ENCODE measurements at places on chromosomes 3 and 15. TPM values are rescaled to one million over a fixed set of nuclear protein-coding genes. Genes with fewer than 3 reads are reported as not detected.
A peak's percentile ranks its signal among the peaks of the same experiment; 100 is the strongest.

GRCh38 chr3:77342688-77343087 lies 302.8 kb downstream of the ROBO2 start:
- DNase-seq = no peak

GRCh38 chr3:184343200-184343876 lies 5.9 kb downstream of the FAM131A start:
- no peak for DNase-seq

DNA sequence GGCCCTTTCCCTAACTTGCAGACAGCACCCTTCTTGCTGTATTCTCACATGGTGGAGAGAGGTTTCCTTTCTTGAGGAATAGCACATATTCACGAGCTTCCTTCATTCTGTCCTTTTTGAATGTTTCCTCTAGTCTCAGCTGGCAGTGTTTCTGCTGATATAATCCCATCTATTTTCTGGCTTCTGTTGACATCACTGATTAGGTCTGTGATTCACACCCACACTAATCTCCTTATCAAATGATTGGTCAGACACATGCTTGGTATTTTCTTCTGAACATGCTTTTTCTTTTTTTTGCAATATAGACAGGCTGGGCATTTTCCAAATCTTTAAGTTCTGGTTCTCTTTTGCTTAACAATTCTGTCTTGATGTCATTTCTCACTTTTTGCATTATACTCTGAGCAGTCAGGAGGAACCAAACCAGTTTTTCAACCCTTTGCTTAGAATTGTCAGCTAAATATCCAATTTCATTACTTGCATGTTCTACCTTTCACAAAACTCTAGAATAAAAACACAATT lies 65.4 kb downstream of the OXSM start:
- no peak for DNase-seq

GRCh38 chr3:170076715-170077238 lies 39.0 kb downstream of the GPR160 start:
- DNase-seq = no peak

DNA sequence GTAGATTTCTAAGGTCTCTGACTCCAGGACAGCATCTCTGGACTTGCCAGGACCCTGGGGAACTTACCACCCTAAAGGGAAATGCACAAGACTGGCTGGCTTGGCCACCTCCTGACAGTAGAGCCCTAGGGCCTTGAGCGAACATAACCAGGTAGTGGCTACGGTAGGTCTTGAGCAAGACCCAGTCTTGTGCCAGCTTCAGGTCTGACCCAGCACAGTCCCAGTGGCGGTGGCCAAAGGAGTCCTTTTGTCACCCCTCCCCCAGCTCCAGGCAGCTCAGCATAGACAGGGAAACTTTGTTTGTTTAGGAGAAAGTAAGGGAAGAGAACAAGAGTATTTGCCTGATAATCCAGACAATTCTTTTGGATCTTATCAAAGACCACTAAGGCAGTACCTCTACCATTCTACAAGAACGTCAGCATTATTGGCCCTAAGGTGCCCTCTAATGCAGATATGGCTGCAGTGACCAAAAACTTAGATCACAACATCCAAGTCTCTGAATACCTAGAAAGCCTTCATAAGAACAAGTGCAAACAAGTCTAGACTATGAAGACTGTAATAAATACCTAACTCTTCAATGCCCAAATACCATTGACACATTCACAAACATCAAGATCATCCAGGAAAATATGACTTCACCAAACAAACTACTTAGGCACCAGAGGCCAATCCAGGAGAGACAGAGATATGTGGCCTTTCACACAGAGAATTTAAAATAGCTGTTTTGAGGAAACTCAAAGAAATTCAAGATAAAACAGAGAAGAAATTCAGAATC lies 38.7 kb upstream of the FBN1 start:
- DNase-seq = no peak

ITIH4 gene
- total RNA-seq = 6.3 TPM

GRCh38 chr15:64246364-64247189 lies 83.8 kb upstream of the PPIB start:
- peak; percentile 81 for DNase-seq

TLNRD1 gene
- 23.5 TPM for total RNA-seq

DNA sequence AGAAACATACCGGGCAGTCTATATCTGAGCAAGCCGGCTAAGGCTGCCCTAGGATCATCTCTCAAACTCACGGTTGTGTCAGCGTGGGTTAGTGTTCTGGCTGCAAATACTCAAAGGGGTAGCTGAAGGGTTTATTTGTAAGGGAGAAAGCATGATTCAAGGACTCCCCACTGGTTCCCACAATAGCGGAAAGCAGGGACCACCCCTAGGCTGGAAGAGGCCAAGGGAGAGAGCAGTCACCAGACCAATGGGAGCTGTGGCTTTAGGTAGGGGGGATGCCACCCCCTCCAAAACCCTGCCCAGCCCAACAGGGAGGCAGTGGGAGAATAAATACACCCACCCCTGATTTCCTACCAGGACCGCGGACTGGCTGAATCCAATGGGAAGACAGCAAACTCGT lies 7.3 kb upstream of the LMCD1 start:
- no peak for DNase-seq

GRCh38 chr3:138768946-138769345 lies 65.8 kb downstream of the PIK3CB start:
- DNase-seq = no peak

- DNase-seq = no peak
These were observed 18.6 kb downstream of the DNAJB11 start for GRCh38 chr3:186589121-186589520.

DNA sequence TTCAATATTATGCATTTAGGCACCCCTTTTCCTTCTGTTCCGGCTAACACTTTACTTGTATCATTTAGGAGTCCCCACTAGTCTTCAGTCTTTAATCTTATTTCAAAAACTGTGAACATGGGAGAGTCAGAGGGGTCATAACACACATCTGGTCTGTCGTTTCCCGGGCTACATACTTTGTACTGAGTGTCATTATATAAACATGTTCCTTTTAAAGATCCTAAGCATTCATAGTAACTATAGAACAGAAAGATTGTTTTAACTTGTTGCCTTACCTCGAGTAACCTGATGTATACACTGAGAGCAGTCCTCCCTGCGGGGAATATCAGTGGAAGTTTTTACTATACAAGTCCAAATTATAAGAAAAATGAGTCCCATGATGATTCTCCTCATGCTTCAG lies 78.2 kb upstream of the VEPH1 start:
- no peak for DNase-seq
